Posterior vena cava (tissue), 2 donors: ENCODE measurements at places on chromosomes 16 and 17. TPM values are rescaled to one million over a fixed set of nuclear protein-coding genes. Genes with fewer than 3 reads are reported as not detected.
A peak's percentile ranks its signal among the peaks of the same experiment; 100 is the strongest.

PITPNM3 gene
- total RNA-seq, result 26.6 TPM

DNA sequence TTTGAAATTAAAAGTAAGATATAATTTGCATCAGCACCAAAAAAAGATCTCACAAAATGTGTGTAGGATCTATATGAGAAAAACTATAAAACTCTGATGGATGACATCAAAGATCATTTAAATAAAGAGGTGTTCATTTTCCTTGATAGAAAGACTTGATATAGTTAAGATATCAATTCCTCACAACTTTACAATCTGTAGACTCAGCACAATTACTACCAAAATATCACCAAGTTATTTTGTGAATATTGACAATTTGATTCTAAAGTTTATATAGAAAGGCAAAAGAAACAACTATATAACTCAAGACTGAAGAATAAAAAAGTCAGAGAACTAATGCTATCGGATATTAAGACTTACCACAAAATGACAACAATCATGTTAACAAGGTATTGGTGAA, 638.9 kb downstream of the HS3ST4 start:
- no peak for DNase-seq

ATP5PD gene
- total RNA-seq, result 205 TPM

DNA sequence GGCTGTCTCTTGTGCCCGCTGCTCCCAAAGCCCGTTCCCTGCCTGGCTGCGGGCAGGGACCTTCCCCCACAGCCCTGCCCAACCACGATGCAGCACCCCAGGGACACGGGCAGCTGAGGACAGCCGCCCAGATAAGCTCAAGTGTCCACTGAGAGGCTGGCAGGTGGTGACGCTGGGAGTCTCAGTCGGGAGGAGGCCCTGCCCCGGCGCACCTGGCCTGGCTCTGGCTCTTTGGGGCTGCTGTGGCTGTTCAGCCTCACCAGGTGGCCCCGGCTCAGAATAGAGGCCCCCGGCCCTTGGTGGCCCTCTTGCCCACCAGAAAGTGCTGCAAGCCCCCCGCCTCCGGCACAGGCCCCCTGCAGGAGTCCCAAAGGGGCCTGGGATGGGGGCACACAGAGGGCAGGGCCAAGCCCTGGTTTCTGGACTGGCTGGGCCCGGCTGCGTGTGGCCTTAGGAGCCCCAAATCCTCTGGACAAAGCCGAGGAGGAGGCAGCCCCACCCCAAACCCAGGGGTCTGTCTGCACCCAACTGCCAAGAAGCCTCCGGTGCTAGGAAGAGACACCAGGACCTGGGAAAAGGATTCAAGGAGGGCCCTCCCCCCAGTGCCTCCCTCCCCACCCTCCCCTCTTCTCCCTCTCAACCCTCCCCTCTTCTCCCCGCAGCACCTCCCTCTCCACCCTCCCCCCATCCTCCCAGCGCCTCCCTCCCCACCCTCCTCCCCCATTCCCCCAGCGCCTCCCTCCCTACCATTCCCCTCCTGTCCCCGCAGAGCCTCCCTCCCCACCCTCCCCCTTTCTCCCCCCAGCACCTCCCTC, 5.3 kb downstream of the NTHL1 start:
- no peak for DNase-seq

SLC16A5 gene
- total RNA-seq, result 8.1 TPM

DNA sequence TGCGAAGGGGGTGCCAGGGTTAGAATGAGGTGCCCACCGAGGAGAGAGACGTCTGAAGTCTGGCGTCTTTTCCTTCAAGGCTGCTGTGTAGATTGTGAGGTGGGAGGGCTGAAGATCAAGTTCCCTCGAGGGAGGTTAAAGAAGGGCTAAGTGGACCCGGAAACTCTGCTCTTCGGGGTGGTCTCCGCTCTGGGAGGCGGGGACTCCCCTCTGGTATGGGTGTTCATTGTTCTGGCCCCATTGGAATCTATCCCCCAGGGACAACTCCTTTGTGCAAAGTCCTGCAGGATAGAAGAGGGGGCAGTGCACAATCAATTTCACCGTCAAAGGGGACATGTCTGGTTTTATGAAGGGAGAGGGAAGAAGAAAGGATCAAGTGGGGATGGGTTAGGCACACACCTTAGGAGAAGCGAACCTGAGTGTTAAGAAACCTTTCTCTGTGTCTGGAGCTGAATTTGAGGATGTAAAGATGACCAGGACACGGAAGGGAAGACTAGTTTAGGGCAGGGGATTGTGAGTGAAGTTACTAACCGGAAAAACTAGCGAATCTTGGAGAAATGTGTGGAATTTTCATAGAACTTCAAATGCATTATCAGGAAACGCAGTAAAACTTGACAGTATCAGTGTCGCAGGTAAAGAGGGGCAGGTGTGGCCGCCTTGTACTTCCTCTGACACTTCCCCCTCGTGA, 809 bp upstream of the RAB34 start:
- no peak for DNase-seq

GP1BA gene
- not detected for total RNA-seq

DNA sequence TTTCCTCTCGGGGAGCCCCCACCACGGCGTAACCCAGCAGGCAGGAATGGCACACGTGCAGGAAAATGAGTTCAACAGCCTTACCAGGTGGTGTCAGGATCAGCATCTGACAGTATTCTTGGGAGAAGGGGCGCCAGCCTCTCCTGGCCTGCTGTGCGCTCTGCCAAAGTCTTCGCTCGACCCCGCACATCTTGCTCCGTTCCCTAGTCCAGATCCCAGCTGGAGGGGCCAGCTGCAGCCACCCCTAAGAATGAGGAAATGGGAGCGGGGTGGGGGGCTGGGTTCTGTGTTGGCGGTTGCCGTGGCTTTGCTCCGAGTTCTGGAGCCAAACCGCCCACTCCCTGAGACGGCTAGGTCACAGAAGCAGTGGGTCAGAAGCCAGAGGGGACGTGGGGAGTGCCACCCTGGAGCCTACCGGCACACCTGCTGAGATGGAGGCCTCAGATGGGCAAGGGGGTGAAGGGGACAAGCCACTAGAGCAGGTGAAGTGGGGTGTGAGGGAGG, at the start of gene CHCT1:
TSS of gene CHCT1 (plus strand) at position 328 of the 504 bp plus-strand sequence. CDS start at position 432, 104 bp downstream.
- DNase-seq, result no peak

TMC7 gene
- 1.6 TPM for total RNA-seq

- no peak for DNase-seq
Observed at GRCh38 chr16:28932339-28933141, 769 bp downstream of the CD19 start.

ZNF469 gene
- 2.9 TPM for total RNA-seq

GRCh38 chr17:74408815-74409214, 23.1 kb upstream of the GPRC5C start:
- DNase-seq, result no peak

DNA sequence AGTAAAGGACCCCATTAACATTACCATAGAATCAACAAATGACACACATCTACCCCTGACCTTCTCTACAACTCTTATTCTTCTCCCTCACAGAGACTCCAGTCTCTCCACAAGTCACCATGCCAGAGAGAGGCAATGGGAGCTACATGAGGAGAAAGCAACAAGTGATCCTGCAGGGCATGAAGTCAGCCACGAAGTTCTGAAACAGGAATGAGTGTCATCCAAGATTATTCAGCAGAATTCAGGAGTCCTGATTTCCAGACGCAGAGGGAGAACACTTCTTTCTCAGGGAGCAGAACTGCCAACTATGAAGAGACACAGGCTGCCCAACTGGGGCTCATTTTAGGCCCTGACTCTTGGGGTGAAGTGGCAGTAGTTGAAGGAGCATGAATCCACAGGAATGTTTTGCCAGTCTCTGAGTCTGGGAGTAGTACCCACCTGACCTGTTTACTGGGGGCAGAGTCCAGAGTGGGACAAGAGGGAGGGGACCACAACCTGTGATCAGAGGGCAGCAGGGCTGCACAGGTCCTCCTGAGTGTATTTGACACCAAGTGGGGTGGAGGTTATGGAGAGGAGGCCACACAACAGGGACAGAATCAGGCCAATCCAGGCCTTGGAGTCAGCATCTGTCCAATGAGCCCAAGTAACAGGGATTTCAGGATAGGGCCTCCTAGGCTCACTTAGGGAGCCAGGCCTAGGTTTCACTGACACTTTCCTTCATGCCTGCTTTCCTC, 2.4 kb upstream of the MTMR4 start:
- no peak for DNase-seq

MYCBPAP gene
- total RNA-seq, result 0.29 TPM

STARD3 gene
- total RNA-seq, result 35.4 TPM

DNA sequence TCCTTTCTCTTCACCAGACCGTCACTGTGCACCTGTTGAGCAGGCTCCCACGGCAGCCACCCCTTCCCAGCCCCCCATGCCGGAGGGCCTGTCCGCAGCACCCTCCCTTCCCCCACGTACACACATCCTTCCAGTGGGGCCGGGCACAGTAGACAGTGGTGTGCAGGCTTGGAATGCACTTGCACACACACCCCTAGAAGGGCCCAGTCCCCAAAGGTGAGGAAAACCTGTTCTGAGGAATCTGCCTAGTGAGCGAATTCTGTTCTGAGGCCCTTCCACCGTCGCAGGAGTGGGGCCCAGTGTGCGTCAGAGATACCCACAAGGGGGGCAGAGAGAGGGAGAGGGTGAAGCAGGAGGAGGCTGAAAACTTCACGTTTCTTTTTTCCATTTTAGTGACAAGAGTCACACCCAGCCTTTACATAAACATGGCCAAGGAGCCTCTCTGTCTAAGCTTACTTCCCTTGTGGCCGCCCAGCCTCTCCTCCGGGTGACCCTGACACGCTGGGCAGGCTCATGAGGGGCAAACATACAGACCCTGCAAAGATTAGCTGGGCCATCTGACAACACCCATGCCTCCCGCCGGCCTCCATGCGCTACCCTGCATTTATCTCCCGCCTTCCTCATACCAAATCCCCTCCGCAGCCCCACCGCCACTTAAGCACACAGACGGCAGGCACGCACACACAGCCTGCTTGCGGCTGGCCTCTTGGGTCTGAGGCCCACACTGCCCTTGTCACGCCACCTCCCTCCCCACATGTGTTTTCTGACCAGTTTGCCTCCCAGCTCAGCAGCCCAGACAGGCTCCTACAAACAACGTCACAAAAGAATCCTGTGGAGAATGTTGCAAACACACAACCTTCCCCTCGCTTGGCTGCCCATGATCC, 1.8 kb downstream of the ZBTB4 start:
- DNase-seq, result no peak

- DNase-seq, result peak; percentile 88
Observed at GRCh38 chr17:80833952-80834892, 157.4 kb upstream of the CHMP6 start.

GRCh38 chr16:14187517-14188338, 116.6 kb downstream of the MRTFB start:
- DNase-seq, result no peak

GRCh38 chr16:12460064-12460392, 343.7 kb downstream of the CPPED1 start:
- DNase-seq, result peak; percentile 23

DNA sequence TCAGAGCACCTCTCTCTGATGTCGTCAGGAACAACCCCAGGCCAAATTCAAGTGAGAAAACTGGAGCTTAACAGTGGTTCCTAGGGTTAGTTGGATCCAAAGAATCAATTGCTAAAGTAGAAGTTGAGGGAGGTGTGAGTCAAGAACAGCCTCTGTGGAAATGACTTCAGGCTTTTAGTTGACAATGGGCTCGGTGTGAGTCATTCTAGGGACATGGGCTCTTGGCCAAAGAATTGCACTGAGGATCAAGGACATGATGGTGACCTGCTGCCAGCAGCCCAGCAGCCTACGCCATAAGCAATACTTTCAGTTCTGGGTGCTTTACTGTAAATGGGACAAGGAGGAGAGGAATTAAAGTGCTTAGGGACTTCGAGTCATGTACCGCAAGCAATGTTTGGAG, 32.1 kb upstream of the SMURF2 start:
- peak; percentile 77 for DNase-seq

AOC3 gene
- total RNA-seq, result 223 TPM

DNA sequence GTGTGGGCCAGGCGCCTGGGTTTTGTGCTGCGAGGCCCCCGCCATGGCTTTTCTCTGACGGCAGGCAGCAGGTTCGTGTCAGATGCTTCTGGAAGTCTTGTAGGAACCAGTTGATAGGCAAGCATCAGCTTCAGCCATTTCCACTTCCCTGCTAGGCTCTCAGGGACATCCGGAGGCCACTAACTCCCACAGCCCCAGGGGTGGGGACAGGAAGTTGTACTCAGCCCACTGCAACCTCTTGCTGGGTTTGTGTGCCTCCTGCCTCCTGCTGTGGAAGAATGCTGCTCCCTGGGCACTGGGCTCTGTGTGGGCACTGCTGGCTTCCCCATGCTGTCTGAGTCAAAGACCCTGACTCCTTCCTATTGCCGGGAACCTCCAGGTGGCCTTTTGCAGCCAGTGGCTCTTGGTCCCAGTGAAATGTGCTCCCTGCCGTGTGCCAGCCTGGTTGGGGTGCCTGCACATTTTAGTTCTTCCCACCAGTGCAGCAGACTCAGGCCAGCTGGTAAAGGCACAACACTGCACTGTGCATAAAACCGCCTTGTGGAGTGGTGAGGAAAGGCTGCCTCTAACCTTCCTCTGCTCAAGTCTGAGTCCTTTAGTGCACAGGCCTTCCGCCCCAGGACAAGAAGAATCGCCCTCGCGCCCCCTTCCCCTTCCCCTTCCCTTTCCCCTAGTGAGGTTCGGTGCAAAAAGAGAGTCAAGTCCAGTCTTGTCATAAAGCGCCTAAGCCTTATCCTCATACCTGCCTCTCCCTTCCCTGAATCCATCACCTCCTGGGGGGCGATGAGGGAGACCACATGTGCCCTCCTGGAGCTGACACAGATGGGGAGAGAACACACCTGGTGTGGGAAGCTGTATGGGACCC, 16.6 kb downstream of the LDHD start:
- no peak for DNase-seq

GRCh38 chr17:32835291-32835761, 41.6 kb downstream of the MYO1D start:
- no peak for DNase-seq

OR1A1 gene
- total RNA-seq, result not detected

- DNase-seq, result peak; percentile 25
Observed at GRCh38 chr17:49687878-49688491, 10.1 kb upstream of the SPOP start.
